A549 treated with Mapracorat at 1 μM for 4 hours (cell line): ENCODE measurements at places on chromosomes 6 and 20. TPM values are rescaled to one million over a fixed set of nuclear protein-coding genes. Genes with fewer than 3 reads are reported as not detected.

Gene SNAP25
- total RNA-seq = 13.5 to 18.5 TPM (median 16.1 TPM) in 5 replicates

Gene FANCE
- total RNA-seq = 3.1 to 3.8 TPM (median 3.6 TPM) in 5 replicates

Gene DLL1
- 0.12 to 0.35 TPM (median 0.15 TPM) in 5 replicates for total RNA-seq

Gene NKAIN2
- not detected in 5 replicates for total RNA-seq

Gene MYMX
- not detected in 5 replicates for total RNA-seq

Gene PEX3
- total RNA-seq = 10.0 to 12.7 TPM (median 10.3 TPM) in 5 replicates

Gene WFDC5
- not detected in 5 replicates for total RNA-seq

Gene BANF2
- not detected in 5 replicates for total RNA-seq

Gene LGSN
- 2.0 to 3.0 TPM (median 2.2 TPM) in 5 replicates for total RNA-seq

Gene PI3
- 2.2 to 4.2 TPM (median 3.7 TPM) in 5 replicates for total RNA-seq

Gene KIAA1586
- 4.9 to 6.7 TPM (median 5.2 TPM) in 5 replicates for total RNA-seq

Gene GPR63
- total RNA-seq = 0.35 to 0.51 TPM (median 0.38 TPM) in 5 replicates

Gene WDR27
- 6.4 to 13.3 TPM (median 10.3 TPM) in 5 replicates for total RNA-seq

Gene SLC22A7
- not detected in 5 replicates for total RNA-seq

Gene OXT
- not detected in 5 replicates for total RNA-seq

Gene LRRN4
- 0.06 to 0.07 TPM in 2 of 5 replicates, not detected in the others for total RNA-seq

Gene PREX1
- total RNA-seq = 10.1 to 14.2 TPM (median 13.4 TPM) in 5 replicates

Gene ADGRG6
- total RNA-seq = 44.3 to 75.7 TPM (median 63.2 TPM) in 5 replicates

Gene FILIP1
- 0.15 to 0.53 TPM (median 0.32 TPM) in 5 replicates for total RNA-seq

Gene IMPG1
- not detected in 5 replicates for total RNA-seq

Gene SDHAF4
- total RNA-seq = 2.9 to 5.4 TPM (median 4.1 TPM) in 5 replicates

Gene ZSCAN26
- total RNA-seq = 4.0 to 4.9 TPM (median 4.7 TPM) in 5 replicates

Gene MATN4
- 0.09 to 0.26 TPM (median 0.15 TPM) in 4 of 5 replicates, not detected in the other for total RNA-seq

Gene SLC35F1
- total RNA-seq = not detected in 5 replicates

Gene MCCD1
- not detected in 5 replicates for total RNA-seq

Gene BMP7
- 0.34 to 1.0 TPM (median 0.58 TPM) in 5 replicates for total RNA-seq

Gene HUS1B
- 0.13 to 0.31 TPM (median 0.19 TPM) in 4 of 5 replicates, not detected in the other for total RNA-seq

Gene B3GALT4
- 0.56 to 1.3 TPM (median 0.87 TPM) in 5 replicates for total RNA-seq

Gene C20orf141
- 0.39 to 0.49 TPM in 2 of 5 replicates, not detected in the others for total RNA-seq

Gene PKIB
- 0.51 to 1.0 TPM (median 0.54 TPM) in 5 replicates for total RNA-seq

Gene KIF3B
- 22.7 to 27.2 TPM (median 24.4 TPM) in 5 replicates for total RNA-seq

Gene SLC29A1
- total RNA-seq = 42.3 to 53.9 TPM (median 51.8 TPM) in 5 replicates

Gene MRAP2
- total RNA-seq = 1.2 to 2.0 TPM (median 1.7 TPM) in 5 replicates

Gene FAM209B
- 0.22 to 0.67 TPM (median 0.34 TPM) in 5 replicates for total RNA-seq

Gene TMEM244
- not detected in 5 replicates for total RNA-seq

Gene MCM9
- 3.9 to 5.1 TPM (median 4.6 TPM) in 5 replicates for total RNA-seq

Gene PSMF1
- 205 to 221 TPM (median 209 TPM) in 5 replicates for total RNA-seq

Gene NKX2-4
- total RNA-seq = not detected in 5 replicates

Gene HCRTR2
- not detected in 5 replicates for total RNA-seq

Gene C6orf15
- total RNA-seq = not detected in 5 replicates

Gene PHACTR1
- total RNA-seq = not detected in 5 replicates

Gene SMPDL3A
- 2.7 to 3.8 TPM (median 3.2 TPM) in 5 replicates for total RNA-seq

Gene EFCAB8
- not detected in 5 replicates for total RNA-seq
